Osteoblast (primary cell): ENCODE measurements at places on chromosomes 11 and 22. TPM values are rescaled to one million over a fixed set of nuclear protein-coding genes. Genes with fewer than 3 reads are reported as not detected.

- H3K27me3 ChIP-seq, result no peaks in the 10 kb centered on the region
- H3K4me1 ChIP-seq, result peaks cover 69% of the 10 kb centered on the region
- peaks cover 5% of the 10 kb centered on the region for H3K36me3 ChIP-seq
- DNase-seq, result no peak
- H3K4me3 ChIP-seq, result no peak overlapping the region
Measured at GRCh38 chr22:36466258-36466657, 15.2 kb downstream of the TXN2 start.

Gene ACTN3
- under 0.01 TPM in 1 of 2 replicates, not detected in the other for total RNA-seq

GRCh38 chr11:104791896-104792295 is 106.4 kb downstream of the CASP12 start:
- H3K27ac ChIP-seq, result no peak overlapping the region
- H3K27me3 ChIP-seq, result no peaks in the 10 kb centered on the region
- DNase-seq, result no peak
- H3K4me1 ChIP-seq, result no peaks in the 10 kb centered on the region
- no peak overlapping the region for H3K4me3 ChIP-seq

Gene MYO7A
- under 0.01 TPM in 2 replicates for total RNA-seq

Gene RAPSN
- total RNA-seq, result 0.29 and 0.36 TPM in 2 replicates

DNA sequence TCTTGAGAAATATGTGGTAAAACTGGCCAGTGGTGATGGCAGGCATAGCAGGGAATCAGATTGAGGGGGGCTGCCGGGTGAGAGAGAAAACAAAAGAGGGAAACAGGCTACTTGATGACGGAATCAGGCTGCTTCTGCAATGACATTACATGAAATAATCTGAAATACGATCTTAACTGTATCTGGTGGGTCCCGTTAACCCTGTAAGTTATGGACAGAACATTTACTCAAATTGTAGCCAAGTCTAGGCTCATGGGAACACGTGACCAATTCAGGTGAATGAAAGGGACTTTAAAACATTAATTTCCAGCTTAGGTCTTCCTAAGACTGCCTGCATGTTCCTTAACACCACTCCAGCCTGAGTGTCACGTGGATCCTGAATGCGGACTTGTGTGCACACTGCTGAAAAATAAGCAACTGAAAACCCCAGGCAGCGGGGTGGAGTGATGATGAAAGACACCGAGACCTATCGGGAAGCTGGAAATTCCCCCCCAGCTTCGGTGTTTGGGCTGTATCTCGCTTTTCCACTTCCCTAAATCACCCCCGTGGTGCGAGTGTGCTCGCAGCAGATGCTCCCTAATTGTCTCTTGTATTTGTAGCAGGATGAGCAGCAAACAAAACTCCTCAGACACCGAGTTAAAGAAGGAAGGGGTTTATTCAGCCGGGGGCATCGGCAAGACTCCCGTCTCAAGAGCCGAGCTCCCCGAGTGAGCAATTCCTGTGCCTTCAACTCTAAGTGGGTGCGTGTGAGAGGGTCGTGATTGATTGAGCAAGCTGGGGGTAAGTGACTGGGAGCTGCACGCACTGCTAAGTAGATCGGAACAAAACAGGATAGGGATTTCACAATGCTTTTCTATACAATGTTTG is 145.0 kb upstream of the GRK3 start:
- H3K27me3 ChIP-seq, result peaks cover 70% of the 10 kb centered on the region
- no peak overlapping the region for H3K27ac ChIP-seq
- H3K36me3 ChIP-seq, result no peaks in the 10 kb centered on the region
- no peak for DNase-seq
- H3K4me3 ChIP-seq, result peak overlapping the region; percentile 30

- H3K27ac ChIP-seq, result no peak overlapping the region
- DNase-seq, result peak; percentile 75
- H3K4me1 ChIP-seq, result no peaks in the 10 kb centered on the region
- H3K36me3 ChIP-seq, result no peaks in the 10 kb centered on the region
Measured at GRCh38 chr22:27585141-27585540, 216.4 kb downstream of the MN1 start.
